ENCODE measurements at places on chromosomes 13 and 19.

- no peak for DNase-seq
Observed at GRCh38 chr13:67091603-67092002, 138.5 kb downstream of the PCDH9 start.

DNA sequence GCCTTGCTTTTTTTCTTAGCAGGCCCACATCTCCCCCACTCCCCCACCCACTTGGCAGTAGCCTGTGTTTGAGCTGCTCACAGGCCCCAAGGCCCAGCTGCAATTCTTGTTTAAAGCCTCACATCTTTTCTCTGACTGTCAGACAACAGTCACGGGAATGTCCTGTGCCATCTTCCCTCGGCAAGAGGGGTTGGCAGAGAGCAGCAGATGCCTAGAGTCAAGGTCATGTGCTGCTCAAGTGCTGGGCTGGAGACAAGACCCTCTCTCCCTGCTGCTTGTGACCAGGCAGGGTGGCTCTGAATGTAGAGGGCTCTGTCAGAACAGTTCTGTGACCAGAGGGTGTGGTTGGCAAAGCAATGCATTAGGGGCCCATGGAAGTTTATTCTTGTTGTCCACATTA is 47.4 kb downstream of the BBC3 start:
- DNase-seq, result no peak

GRCh38 chr13:40407567-40407966 is 258.9 kb downstream of the FOXO1 start:
- no peak for DNase-seq

DNA sequence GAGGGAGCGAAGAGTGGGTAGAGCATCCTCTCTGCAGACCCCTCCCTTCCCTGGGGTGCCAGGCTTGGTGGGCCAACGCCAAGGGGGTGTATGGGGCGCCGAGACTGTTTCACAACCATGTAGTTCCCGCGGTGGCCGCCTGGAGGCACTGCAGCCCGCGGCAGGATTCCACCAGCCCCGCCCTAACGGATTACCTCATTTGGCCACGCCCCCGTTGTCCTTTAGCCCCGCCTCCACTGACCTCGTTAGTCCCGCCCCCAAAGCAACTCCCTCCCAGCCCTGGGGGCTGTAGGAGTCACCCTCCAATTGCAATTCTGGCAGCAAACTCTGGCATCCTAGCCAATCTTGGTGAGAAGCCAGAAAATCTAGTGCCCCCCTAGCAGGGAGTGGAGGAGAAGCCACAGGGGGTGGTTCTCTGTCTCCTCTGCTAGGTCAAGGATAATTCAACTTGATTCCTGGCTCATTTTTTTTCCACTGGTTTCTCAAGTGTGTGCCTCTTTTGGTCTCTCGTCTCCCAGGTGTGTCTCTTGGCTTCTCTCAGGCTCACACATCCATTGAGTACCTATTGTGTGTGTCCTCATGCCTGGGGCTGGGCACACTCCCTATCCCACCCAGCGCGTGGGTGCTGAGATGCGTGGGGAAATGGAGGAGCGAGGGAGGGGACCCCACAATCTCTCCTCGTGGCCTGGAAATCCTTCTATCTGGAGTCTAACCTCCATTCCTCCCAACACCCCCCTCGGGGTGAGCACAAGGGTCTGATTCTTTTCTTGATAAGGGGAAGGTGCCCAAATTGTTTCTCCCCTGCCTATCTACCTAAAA is 2.0 kb downstream of the OLFM2 start:
- peak; percentile 85 for DNase-seq

DNA sequence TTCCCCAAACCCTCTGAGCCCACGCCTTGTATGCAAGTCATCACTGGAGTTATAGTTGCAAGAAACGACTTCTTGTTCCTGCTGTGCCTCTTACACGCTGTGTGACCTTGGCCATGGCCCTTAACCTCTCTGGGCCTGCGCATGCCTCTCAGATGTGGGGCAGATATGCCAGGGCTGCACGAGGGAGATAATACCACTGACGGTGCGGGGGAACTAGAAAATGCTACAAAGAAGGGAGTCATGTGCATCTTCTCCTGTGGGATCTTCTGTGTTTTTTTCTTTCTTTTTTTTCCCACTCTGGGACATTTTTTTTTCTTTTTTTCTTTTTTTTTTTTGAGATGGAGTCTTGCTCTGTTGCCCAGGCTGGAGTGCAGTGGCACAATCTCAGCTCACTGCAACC is 4.3 kb upstream of the SAMD1 start:
- DNase-seq, result no peak

- no peak for DNase-seq
Observed at GRCh38 chr13:105684216-105684615, 851.2 kb downstream of the EFNB2 start.

DNA sequence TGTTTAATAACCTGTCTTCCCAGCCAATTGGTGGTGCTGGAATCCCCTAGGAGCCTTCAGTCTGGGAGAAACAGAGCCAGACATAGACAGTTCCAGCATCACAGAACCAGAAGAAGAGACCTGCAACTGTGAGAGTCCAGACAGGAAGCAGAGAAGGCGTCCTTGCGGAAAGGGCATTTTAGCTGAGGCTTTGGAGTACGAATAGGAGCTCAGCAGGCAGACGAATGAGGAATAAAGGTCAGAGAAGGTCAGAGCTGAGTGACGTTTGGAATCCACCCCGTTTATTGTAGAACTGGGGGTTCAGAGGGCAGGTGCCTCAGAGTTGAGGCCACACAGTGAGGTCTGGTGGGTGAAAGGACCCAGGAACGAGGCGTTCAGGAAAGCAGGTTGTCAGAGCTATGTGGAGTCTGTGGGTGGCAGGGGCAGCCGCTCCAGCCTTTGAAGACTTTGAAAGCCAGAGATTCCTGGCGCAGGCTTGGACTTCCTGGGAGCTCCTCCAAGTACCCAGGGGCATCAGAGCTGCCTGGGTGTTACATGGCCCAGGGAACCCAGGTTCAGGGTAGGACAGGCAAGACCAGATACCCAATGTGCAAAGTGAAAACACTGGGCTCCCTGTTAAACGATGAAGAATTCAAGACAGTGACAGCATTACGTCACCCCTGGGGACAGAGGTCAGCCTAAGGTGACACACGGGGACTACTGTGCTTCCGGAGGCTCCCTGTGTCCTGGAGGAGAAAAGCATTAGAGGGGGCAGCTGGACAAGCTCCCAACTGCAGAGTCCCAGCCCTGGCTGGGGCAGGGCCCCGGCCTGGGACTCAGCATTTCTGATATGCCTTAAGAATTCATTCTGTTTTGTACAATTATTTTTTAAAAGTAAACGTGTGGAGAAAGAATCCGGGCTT is 5.5 kb downstream of the ARRDC2 start:
- DNase-seq, result no peak

- no peak for DNase-seq
Observed at GRCh38 chr19:30665449-30665848, 293.3 kb downstream of the ZNF536 start.

GRCh38 chr13:44309794-44310757 is 63.5 kb upstream of the SERP2 start:
- DNase-seq, result no peak

GRCh38 chr19:33621065-33621785 is 528 bp upstream of the CHST8 start:
- no peak for DNase-seq

DNA sequence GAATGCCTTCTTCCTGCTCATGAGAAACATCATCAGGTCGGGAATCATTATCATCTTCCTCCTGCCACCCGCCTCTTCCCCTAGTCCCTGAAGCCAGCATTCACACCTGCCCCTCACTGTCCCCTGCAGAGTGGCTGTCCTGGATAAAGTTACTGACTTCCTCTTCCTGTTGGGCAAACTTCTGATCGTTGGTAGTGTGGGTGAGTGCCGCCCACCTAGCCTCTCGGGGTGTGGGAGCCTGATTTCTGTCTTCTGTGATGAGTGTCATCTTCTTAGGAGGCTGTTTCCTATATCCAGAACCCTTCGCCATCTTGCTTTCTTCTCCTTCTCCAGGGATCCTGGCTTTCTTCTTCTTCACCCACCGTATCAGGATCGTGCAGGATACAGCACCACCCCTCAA is 12.5 kb downstream of the SLC44A2 start:
- DNase-seq, result no peak
